ENCODE measurements at places on chromosomes 7 and 10.

DNA sequence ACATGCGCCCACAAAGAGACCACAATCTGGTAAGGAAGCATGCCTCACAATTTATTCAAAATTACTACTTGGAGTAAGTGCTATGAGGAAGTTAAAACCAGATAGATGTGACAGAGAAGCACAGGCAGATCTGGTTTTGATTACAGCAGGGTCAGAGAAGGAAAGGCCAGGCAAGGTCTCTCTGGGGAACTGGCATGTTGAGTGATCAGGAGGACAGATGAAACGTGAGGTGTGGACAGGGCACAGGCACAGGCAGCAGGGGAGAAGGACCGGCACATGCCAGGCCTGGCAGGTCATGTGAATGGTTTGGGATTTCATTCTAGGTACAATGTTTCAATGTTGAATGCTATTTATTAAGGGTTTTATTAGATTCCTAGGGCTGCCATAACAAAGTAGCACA is 51.6 kb downstream of the GPAM start:
- DNase-seq: no peak

GRCh38 chr7:55133630-55134358 is 115.0 kb downstream of the EGFR start:
- DNase-seq: no peak

DNA sequence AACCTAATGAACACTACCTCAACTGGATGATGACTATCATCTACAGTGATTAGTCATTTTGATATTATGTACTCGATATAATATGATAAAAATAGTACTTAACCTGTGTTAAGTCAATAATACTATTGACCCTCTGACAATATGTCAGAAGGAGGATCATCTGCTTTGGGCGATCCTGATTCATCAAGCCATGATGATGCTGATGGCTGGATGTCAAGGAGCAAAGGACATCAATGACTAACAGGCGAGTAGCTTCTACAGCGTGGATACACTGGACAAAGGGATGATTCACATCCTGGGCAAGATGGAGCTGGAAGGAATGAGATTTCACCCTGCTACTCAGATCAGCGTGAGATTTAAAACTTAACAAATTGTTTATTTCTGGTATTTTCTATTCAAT is 94.4 kb upstream of the SKAP2 start:
- DNase-seq: no peak

GRCh38 chr10:5692461-5693358 is 8.1 kb downstream of the TASOR2 start:
- DNase-seq: no peak

GRCh38 chr7:14720785-14721184 is 181.8 kb downstream of the DGKB start:
- DNase-seq: no peak

DNA sequence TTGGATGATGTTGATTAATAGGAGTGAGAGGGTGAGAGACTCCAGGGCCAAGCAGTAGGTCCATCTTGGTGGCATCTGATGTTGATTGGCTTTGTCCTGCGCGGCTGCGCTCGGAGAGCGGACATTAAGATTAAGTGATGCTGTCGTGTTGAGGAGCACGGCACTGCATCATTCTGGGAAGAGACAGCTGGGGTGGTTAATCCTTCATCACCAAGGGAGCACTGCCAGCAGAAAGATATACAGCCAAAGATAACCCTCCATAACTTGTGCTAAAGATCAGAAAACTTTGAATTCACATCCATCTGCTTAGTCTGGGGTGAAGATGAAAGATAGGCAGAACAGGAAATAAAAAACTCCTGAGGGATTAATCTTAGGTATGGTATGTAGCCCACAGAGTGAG is 208.3 kb downstream of the LRMDA start:
- DNase-seq: no peak

GRCh38 chr10:15265056-15265455 is 96.6 kb upstream of the NMT2 start:
- DNase-seq: no peak

GRCh38 chr10:4736608-4737007 is 89.4 kb upstream of the AKR1E2 start:
- DNase-seq: no peak

GRCh38 chr10:63137306-63137705 is 4.2 kb downstream of the NRBF2 start:
- DNase-seq: no peak

DNA sequence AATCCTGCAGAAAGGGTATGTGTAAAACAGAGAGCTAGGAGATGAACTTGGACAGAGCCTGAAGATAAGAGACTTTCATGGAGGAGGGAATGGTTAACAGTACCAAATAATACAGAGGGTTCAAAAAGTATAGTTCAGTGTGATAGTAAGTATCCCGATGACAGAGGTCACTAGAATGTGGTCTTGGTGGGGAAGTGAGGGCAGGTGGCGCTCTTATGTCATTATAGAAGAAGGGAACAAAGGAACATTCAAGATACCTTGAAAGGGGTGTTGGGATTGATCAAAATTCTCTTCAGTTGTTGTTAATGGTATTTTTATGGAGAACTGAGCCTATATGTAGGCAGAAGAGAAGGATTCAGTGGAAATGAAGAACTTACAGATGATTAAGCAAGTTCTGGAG is 312.5 kb downstream of the SUGCT start:
- no peak for DNase-seq

GRCh38 chr10:115902596-115902995 is 370.4 kb downstream of the GFRA1 start:
- DNase-seq: no peak

DNA sequence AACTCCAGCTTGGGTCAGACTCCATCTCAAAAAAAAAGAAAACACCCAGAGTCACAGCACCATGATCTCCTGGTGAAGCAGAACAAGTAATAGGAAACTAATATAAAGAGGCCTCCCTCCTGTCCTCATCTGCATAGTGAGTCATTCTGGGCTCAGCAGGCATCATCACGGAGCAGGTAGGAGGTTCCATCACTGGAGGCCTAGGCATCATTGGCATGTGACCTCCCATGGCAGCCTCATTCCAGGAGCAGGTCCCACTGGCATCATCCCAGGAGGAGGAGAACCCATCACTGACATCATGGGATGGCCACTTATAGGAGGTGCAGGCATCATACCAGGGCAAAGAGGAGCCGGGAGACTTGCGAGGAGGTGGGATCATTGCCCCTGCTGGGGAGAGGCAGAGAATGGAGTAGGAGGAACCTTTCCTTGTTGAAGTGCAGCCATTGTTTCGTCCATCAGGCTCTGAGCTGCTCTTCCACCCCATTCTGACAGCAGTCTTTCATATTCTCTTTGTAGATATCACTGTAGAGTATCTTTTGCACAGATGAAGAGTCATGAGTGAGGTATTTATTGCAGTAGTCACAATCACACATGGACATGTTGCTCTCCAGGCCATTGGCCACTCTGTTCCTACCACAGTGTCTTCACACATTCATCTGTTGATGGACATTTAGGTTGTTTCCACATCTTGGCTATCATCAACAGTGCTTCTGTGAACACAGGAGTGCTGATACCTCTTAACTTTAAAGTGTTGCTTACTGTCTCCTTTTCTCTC is 73.8 kb downstream of the OSBPL3 start:
- DNase-seq: no peak

DNA sequence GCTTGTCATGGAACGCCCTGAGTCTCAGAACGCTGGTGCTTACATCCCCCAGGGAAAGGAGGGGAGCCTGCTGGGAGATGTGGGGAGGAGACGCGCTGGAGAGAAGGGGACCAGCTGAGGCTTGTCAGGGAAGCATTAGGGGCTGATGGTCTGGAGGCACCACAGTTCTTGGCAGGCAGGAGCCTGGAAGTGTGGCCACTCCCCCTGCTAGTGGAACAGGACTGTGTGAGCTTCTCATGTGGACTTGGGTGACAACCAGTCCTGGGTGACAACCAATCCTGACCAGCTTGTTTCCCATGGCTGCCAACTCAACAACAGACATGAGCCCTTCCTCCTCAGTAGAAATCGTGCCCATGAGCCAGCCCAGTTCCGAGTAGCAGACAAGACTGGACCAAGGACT is 87.8 kb downstream of the SPDYE5 start:
- no peak for DNase-seq

GRCh38 chr10:60735244-60735643 is 43.0 kb upstream of the CDK1 start:
- peak; percentile 26 for DNase-seq

- DNase-seq: no peak
Observed at GRCh38 chr7:19709249-19709578, 377 bp upstream of the POLR1F start.

DNA sequence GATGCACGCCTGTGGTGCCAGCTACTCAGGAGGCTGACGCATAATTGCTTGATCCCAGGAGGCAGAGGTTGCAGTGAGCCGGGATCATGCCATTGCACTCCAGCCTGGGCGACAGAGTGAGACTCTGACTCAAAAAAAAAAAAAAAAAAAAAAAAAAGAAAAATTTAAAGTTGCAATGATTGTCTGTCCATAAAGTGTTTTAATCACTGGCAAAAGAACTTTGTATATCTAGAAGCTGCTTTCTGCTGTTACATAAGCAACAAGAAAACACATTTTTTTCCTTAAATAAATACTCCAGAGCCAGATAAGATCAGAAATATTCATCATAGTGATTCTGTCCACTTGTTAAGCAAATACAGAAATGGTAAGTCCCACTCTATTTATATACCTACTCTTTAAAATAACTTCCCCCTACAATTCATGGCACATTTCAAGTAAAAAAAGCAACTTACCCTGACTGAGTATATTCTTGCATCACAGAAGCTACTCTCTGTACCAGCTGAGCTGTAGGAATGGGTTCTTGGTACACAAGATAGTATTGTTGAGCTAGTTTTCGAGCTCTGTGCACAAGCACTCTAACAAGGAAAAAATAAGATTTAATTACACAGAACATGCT is 7.6 kb downstream of the PSMA2 start:
- no peak for DNase-seq

GRCh38 chr10:119595676-119596515 is 868 bp downstream of the TIAL1 start:
- no peak for DNase-seq

- no peak for DNase-seq
Observed at GRCh38 chr7:52928591-52928990, 106.8 kb upstream of the POM121L12 start.

DNA sequence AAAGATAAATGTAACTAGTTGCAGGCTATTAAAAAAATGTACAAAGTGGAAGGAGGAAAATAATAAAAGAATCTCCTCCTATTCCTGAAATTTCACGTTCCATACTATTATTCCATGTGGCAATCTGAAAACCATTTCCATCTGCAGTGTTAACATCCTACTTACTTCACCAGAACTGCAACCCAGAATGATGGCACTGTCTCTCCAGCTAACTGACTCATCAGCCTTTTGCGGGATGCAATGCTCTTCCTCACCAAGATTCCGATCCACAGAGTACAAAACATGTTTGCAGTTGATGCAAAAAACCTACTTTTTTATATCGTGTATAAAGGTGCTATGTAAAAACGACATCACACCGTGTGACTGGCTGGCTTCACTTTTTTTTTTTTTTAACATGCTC is 50.8 kb downstream of the ESYT2 start:
- DNase-seq: no peak

DNA sequence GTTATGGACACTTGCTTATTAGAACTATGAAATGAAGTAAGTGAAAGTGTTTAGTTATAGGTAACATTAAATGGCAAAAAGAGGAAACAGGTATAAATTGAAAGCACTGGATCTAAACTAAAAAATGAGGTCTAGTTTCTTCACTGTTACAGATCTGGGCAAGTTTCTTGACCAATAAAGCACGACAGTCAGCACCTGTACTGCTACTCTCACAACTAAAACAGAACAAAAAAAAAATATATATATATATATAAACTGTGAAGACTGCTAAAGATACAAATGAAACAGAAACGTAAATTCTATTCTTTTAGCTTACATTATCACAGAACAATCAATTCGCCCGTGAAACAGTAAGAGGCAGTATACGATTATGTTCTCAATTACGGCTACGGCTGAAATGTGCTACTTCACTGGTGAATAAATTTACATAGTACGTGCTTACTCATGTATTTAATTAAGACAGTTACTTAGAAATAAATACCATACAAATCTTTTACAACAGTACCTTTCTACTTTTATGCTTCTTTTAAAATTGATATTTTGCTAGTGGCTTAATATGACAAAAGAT is 4.2 kb downstream of the AHR start:
- DNase-seq: peak; percentile 31

DNA sequence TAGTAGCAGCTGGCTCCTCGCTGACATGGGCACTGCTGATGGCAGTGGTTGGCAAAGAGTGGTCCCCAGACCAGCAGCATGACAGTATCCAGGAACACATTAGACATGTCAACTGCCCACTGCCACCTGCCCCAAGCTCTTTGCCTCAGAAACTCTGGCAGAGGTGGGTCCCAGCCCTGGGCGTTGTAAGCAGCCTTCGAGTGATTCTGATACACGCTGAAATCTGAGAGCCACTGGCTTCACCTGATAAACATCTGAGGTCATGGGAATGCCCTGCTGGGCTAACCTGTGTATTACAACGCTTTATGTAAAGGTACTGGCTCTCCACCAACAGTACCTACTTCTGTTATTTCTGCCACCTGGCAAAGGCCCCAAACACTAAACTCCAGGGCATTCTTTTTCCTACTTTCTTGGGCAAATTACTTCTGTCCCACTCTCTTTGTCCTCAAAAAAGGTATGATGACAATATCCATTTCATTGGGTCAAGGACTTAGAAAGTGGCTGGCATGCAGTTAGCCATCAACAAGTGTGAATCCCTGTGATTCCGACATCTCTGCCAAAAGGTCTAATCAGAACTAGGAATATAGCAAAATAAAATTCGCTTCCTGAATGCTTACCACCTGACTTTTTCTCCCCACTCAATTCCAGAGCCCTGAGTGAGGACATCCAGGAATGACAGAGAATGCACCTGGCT is 9.2 kb downstream of the SGMS1 start:
- peak; percentile 47 for DNase-seq

- DNase-seq: no peak
Observed at GRCh38 chr7:83559887-83560286, 89.1 kb downstream of the SEMA3E start.

- no peak for DNase-seq
Observed at GRCh38 chr10:43192884-43193283, 54.6 kb downstream of the CSGALNACT2 start.

- no peak for DNase-seq
Observed at GRCh38 chr10:32929634-32930033, 28.4 kb downstream of the ITGB1 start.

DNA sequence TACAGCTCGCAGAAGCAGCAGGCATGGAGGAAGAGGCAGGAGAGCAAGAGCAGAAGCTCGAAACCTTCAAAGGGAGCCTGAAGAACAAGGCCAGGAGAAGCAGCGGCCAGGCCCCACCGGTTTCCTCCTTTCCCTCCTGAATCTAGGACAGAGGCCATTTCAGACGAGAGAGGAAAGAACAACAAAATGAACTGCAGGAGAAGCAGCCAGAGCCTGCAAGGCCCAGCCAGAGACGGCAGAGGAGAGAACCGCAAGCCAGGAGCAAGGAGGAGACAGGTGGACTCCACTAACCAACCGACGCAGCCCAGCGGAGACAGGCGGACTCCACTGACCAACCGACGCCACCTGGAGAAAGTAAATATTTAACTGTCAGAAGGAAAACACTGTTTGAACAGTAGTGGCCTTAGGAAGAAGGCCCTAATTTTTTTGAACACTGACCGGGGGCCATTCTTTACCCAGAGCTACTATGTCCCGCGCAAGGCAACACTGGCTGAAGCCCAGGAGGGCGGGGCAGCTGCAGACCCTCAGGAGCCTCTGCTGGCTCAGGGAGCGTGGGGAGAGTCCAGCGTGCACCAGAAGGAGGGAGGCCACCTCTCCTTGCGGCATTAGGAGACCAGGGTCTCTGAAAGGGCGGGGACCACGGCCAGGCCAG is 559.2 kb downstream of the PTPRN2 start:
- DNase-seq: no peak
